SW480 (cell line): ENCODE measurements at places on chromosomes 2 and 18.

GRCh38 chr2:14255135-14255820 lies 377.2 kb upstream of the LRATD1 start:
- DNase-seq, result no peak

DNA sequence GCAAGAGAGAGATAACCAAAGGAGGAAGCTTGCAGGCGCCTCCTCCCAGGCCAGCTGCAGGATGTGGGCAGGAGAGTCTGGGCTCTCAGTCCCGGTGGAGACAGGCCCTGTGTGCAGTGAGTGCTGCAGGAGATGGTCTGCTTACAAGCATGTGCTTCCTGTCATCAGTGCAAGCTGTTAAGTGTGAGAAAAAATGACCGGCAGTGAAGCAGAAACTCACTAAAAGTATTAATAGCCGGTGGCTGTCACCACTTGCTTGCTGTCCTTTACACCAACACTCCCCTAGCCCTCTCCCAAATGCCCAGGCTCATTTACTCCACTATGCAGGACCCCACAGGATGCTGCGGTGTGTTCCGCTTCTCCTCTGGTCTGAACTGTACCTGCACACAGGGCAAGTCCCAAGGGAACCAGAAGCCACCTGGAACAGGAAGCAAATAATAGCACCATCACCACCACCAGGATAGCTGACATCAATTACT lies 435.6 kb upstream of the HS6ST1 start:
- DNase-seq, result no peak

DNA sequence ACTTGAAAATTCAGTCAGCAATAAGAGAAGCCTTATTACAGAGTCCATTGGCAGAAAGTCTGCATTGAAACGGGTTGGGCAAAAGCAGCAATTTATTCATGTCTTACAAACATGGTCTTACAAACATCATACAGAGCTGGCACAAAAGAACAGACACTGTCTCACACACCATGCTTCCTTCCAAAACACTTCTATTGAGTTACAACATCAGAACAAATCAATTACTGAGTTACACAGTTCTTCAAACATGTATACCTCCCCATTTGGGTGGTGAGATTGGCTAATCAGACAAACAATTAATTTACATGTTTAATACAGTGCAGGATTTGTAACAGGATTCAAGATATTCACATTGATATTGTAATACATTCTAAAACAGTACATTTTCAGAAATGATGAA lies 9.5 kb downstream of the SYT4 start:
- DNase-seq, result no peak

GRCh38 chr2:42799881-42800280 lies 7.5 kb upstream of the HAAO start:
- DNase-seq, result no peak

- DNase-seq, result no peak
Observed at GRCh38 chr18:2641638-2642037, 13.9 kb upstream of the SMCHD1 start.

- DNase-seq, result no peak
Observed at GRCh38 chr18:57523171-57523956, 63.1 kb downstream of the FECH start.

DNA sequence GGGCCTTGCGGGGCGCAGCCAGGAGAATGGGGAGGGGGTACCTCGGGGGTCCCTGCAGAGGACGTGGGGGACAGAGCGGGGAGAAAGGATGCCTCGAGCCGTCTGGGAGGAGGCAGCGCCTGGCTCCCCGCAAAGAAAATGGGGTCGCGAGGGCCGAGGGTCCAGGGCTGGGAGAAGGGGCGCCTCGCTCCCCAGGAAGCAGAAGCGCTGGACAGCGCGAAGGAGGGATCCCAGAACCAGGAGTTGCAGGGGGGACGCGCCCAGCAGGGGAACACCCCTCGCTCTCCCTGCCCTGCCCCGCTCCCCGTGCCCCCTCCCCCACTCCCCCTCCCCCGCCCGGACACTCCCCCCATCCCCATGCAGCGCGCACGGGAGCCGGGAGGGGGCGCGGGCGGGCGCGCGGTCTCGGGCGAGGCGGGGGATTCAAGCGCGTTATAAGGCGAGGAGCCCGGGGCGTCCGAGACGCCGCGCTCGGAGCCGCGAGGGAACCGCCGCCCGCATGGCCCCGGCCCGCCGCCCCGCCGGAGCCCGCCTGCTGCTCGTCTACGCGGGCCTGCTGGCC lies at the start of gene ERFE:
ERFE (plus strand) TSS at position 462 of the 562 bp plus-strand sequence; CDS start at position 500, 38 bp downstream.
- no peak for DNase-seq

DNA sequence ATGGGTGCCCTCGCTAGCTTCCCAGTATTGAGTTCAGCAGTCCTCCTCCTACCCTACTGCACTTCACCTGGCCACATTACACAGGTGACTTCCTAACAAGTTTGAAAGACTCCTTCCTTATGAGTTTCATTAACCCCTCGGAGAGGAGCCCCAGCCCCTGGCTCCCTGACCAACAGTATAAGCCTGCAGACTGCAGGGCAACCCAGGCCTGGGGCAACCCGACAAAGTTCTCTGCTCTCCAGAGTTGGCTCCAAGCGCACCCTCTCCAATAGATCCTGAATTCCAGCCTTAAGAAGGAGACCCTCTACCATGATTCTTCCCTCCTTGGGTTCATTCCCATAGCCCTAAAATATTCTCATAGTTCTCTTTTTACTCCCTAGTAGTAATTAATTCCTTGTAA lies 1162.8 kb upstream of the TMEFF2 start:
- DNase-seq, result no peak
